ENCODE measurements at places on chromosomes 1 and 21. TPM values are rescaled to one million over a fixed set of nuclear protein-coding genes. Genes with fewer than 3 reads are reported as not detected.

Gene CCDC27
- total RNA-seq = not detected

GRCh38 chr21:38798481-38798882, 7.2 kb upstream of the ETS2 start:
- no peak overlapping the region for H3K27ac ChIP-seq
- DNase-seq = no peak
- no peaks in the 10 kb centered on the region for H3K27me3 ChIP-seq
- H3K4me3 ChIP-seq = no peak overlapping the region
- H3K36me3 ChIP-seq = no peaks in the 10 kb centered on the region

Gene KLF17
- total RNA-seq = not detected

- peak overlapping the region; percentile 93 for H3K4me3 ChIP-seq
- peak overlapping the region; percentile 98 for H3K27ac ChIP-seq
- H3K36me3 ChIP-seq = peaks cover 2% of the 10 kb centered on the region
- no peaks in the 10 kb centered on the region for H3K27me3 ChIP-seq
- DNase-seq = peak; percentile 36
- H3K4me1 ChIP-seq = peaks cover 39% of the 10 kb centered on the region
Observed at GRCh38 chr1:244833734-244834542, 1.5 kb upstream of the COX20 start.

GRCh38 chr1:160834945-160835565, 27.6 kb downstream of the CD244 start:
- H3K27me3 ChIP-seq = no peaks in the 10 kb centered on the region
- peak; percentile 72 for DNase-seq
- no peak overlapping the region for H3K4me3 ChIP-seq

- H3K4me1 ChIP-seq = peaks cover 14% of the 10 kb centered on the region
- H3K36me3 ChIP-seq = no peaks in the 10 kb centered on the region
- DNase-seq = peak; percentile 65
- H3K27ac ChIP-seq = no peak overlapping the region
- peak overlapping the region; percentile 40 for H3K4me3 ChIP-seq
Observed at GRCh38 chr1:89821322-89822108, 683 bp downstream of the LRRC8D start.

DNA sequence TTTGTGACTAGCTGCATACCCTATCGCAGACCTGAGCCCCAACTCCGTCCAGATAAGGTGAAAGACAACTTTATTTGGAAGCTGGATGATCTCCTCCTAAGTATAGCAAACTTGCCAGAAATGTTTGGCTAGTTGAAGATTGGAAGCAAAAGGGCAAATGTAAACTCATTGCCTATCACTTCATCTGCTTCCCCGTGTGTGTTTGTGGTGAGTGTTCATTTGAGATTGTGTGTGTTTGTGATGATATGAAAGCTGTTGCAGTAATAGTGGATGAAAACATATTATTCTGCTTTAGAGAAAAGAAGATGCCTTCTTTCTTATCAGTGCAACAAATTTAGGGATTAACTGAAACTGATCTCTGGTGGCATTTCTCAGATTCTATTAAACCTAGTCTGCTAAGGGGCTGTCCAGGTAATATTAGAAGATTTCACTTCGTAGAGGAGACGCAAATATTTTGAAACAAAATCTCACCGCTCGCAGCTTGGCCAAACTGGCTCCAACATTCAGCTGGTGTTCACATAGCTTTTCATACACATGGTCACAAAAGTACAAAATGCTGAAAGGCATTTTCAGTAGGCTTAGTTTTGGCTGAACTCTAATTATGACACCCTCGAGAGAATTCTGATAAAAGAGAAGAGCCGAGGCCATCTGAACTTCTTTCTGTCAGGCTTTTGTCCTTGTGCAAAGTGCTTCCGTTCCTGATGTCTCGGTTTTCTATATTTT, 1.1 kb downstream of the TBX19 start:
- no peaks in the 10 kb centered on the region for H3K36me3 ChIP-seq
- DNase-seq = no peak
- no peaks in the 10 kb centered on the region for H3K27me3 ChIP-seq
- H3K4me1 ChIP-seq = no peaks in the 10 kb centered on the region

Gene FCRL1
- 2.9 TPM for total RNA-seq

GRCh38 chr1:3691421-3692204, 39.3 kb downstream of the TP73 start:
- DNase-seq = no peak
- H3K4me1 ChIP-seq = no peaks in the 10 kb centered on the region

DNA sequence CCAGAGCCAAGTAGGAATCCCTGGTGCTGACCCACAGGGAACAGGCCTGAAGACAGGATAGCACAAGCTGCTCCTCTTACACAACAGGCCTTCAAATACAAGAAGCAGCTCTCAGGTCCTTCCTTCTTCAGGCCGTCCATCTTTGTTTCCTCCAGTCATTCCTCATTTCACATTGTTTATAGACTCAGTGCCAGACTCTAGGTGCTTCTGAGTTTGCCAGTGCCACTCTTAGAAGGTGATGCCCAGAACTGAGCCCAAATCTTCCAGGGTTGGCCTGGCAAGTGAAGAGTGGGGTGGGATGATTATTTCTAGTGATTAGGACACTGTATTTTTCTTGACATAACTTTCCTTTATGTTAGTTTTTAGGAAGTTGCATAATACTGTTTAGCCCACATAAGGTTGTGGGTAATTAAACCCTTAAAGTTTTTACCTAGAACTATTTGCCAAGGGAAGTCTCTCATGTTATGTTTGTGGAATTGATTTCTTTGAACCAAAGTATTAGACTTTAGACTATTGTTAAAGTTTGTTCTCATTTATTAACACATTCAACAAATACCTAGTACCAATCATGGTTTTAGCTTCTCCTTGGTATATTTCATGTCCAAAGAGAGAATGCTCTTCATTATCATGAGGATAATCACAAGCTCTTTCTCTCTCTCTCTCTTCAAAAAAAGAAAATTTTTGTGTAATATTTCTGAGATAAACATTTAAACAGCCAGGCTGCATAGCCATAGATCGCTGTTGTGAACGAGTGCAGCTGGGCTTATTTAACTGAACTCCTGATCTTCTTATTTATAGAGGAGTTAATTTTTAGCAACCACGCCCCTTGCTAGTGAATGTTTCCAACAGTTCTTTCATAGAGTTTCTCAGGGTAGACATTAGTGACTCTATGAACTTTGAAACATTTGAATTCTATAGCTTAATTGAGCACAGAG, 47.7 kb downstream of the PGM1 start:
- no peak overlapping the region for H3K4me3 ChIP-seq
- peaks cover 25% of the 10 kb centered on the region for H3K36me3 ChIP-seq
- no peak for DNase-seq
- H3K27ac ChIP-seq = no peak overlapping the region
- no peaks in the 10 kb centered on the region for H3K27me3 ChIP-seq

Gene LYST
- total RNA-seq = 32.5 TPM

DNA sequence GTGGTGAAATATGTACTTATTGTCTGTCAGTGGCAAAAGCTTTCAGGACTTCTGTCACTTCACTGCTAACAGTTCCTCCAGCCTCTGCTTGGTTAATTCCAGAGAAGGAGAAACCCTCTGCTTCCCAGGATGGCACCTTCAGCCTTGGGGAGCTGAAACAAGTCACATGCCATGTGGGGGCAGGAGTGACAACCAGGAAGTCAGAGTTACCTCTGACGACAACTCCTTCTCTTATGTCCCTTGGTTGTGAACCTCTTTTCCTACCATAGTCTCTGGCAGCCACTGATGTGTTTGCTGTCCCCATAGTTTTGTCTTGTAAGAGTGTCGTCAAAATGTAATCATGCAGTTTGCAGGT, 53.6 kb downstream of the FCRL5 start:
- no peak for DNase-seq
- no peaks in the 10 kb centered on the region for H3K4me1 ChIP-seq
- H3K36me3 ChIP-seq = no peaks in the 10 kb centered on the region
- peaks cover 5% of the 10 kb centered on the region for H3K27me3 ChIP-seq

- H3K4me3 ChIP-seq = no peak overlapping the region
- DNase-seq = no peak
- H3K4me1 ChIP-seq = peaks cover 20% of the 10 kb centered on the region
Observed at GRCh38 chr1:159066108-159066507, 10.5 kb downstream of the AIM2 start.

- no peak within 1 kb of the TSS for H3K4me3 ChIP-seq
- H3K36me3 ChIP-seq = no peaks in the 10 kb centered on the region
- H3K27ac ChIP-seq = no peak within 1 kb of the TSS
- no peak for DNase-seq
- no peaks in the 10 kb centered on the region for H3K4me1 ChIP-seq
Observed at GRCh38 chr1:182684116-182684828, at the start of gene RGS8. Gene RGS8, minus strand, starts transcription at chr1:182684587. Its CDS starts 14,938 bp downstream, at chr1:182669649.

Gene PADI1
- total RNA-seq = not detected

GRCh38 chr21:35575280-35575915, 484.9 kb downstream of the SETD4 start:
- DNase-seq = no peak
- peaks cover 10% of the 10 kb centered on the region for H3K27me3 ChIP-seq
- H3K27ac ChIP-seq = no peak overlapping the region
- H3K4me3 ChIP-seq = no peak overlapping the region
- H3K4me1 ChIP-seq = no peaks in the 10 kb centered on the region

- H3K4me1 ChIP-seq = no peaks in the 10 kb centered on the region
- no peak overlapping the region for H3K4me3 ChIP-seq
- no peaks in the 10 kb centered on the region for H3K36me3 ChIP-seq
- H3K27me3 ChIP-seq = no peaks in the 10 kb centered on the region
- no peak for DNase-seq
Observed at GRCh38 chr1:82398357-82398756, 597.6 kb downstream of the ADGRL2 start.

DNA sequence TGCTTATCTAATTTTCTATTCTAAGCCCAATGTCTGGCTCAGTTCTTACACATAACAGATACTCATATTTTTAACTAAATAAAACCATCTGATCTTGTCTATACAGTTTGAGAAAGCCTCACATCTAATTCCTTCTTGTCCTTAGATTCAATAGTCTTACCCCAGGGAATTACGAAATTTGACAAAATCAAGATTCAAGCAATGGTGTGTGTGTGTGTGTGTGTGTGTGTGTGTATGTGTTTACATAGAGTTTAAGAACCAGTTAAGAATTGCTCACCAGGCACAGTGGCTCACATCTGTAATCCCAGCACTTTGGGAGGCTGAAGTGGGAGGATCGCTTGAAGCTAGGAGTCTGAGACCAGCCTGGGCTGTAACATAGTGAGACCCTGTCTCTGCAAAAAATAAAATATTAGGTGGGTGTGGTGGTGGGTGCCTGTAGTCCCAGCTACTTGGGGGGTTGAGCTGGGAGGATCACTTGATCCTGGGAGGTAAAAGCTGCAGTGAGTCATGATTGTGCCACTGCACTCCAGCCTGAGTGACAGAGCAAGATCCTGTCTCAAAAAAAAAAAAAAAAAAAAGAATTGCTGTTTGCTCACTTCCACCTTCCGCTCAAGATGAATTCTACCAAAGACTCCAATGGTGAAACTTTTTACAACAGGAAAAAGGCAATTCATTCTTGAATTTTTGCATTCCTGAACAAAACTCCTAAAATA, 6.2 kb downstream of the WDR64 start:
- H3K36me3 ChIP-seq = no peaks in the 10 kb centered on the region
- no peak overlapping the region for H3K27ac ChIP-seq
- H3K27me3 ChIP-seq = peaks cover 2% of the 10 kb centered on the region
- no peaks in the 10 kb centered on the region for H3K4me1 ChIP-seq
- H3K4me3 ChIP-seq = no peak overlapping the region

DNA sequence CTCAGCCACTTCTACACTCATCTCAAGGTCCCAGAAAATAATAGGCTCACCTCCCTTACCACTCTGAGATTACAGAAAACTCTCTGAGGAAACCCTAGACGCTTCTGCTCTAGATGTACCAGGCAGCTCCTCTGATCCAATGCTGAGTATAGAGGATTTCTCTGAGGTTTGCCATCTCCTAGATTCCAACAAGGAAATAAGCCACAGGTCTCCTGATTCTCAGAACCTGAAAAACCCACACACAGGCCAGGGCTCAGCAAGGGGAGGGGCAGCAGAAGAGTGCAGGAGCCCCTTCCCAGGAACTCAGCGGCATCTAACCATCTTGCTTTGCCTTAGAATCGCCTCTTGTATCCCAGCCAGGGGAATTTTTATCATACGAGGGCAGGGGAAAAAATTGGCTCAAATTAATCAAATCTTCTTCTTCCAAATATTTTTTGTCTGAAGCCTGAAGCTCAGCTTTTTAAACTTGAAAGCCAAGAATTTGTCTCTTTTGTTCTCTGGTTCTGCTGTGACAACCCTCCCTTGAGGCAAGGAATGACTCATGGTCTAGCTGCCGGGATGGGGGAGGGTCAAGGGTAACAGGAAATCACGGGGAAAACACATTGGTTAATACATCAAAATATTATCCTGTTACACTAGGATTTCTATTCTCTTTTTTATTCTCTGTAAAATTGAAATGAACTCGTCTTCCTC, 30.8 kb downstream of the GORAB start:
- H3K36me3 ChIP-seq = no peaks in the 10 kb centered on the region
- no peaks in the 10 kb centered on the region for H3K27me3 ChIP-seq
- H3K27ac ChIP-seq = no peak overlapping the region
- H3K4me1 ChIP-seq = peaks cover 5% of the 10 kb centered on the region
- no peak overlapping the region for H3K4me3 ChIP-seq
- no peak for DNase-seq

Gene OR1C1
- total RNA-seq = not detected

- H3K36me3 ChIP-seq = no peaks in the 10 kb centered on the region
- H3K4me3 ChIP-seq = no peak overlapping the region
- no peak for DNase-seq
- H3K27me3 ChIP-seq = no peaks in the 10 kb centered on the region
- H3K27ac ChIP-seq = no peak overlapping the region
Observed at GRCh38 chr1:13624526-13624925, 40.9 kb downstream of the PDPN start.

GRCh38 chr1:151134991-151135390, 11.4 kb downstream of the SEMA6C start:
- H3K27me3 ChIP-seq = no peaks in the 10 kb centered on the region
- H3K4me1 ChIP-seq = peaks cover 11% of the 10 kb centered on the region
- no peak overlapping the region for H3K4me3 ChIP-seq
- DNase-seq = no peak
- H3K36me3 ChIP-seq = no peaks in the 10 kb centered on the region

DNA sequence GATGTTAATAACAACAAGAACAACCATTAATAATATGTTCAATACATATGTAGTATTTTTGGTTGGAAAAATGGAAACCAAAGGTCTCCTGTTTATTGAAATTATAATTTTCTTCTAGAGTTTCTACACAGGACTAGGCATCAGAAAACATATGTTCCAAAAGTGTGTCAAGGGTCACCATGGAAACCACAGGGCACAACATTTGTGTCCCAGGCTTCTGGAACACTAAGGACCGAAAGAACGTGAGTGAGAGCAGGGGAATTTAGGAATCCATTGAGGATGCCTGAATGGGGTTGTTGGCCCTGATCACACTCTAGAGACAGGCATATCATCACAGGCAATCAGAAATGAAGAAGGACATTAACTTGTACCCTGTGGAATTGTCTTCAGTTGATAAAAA, 7.5 kb upstream of the CDC14A start:
- DNase-seq = no peak
- H3K36me3 ChIP-seq = no peaks in the 10 kb centered on the region
- H3K27ac ChIP-seq = no peak overlapping the region
- H3K4me1 ChIP-seq = no peaks in the 10 kb centered on the region
- H3K4me3 ChIP-seq = no peak overlapping the region

Gene CACNA1S
- not detected for total RNA-seq

Gene AMY1B
- not detected for total RNA-seq

Gene C1orf210
- total RNA-seq = not detected

- H3K4me3 ChIP-seq = peak overlapping the region; percentile 98
- H3K4me1 ChIP-seq = peaks cover 11% of the 10 kb centered on the region
- no peaks in the 10 kb centered on the region for H3K36me3 ChIP-seq
- peaks cover 15% of the 10 kb centered on the region for H3K27me3 ChIP-seq
- no peak overlapping the region for H3K27ac ChIP-seq
- DNase-seq = no peak
Observed at GRCh38 chr1:212567638-212568037, 40.9 kb upstream of the ATF3 start.

GRCh38 chr1:213273546-213273945, 222.5 kb downstream of the RPS6KC1 start:
- H3K27ac ChIP-seq = no peak overlapping the region
- no peak for DNase-seq
- no peaks in the 10 kb centered on the region for H3K4me1 ChIP-seq
- no peaks in the 10 kb centered on the region for H3K27me3 ChIP-seq
- H3K4me3 ChIP-seq = no peak overlapping the region
- no peaks in the 10 kb centered on the region for H3K36me3 ChIP-seq
